ENCODE measurements at places on chromosomes 6 and 20.

- DNase-seq, result no peak
Observed at GRCh38 chr6:139081471-139081870, 52.9 kb downstream of the ABRACL start.

GRCh38 chr6:109295109-109295773 lies 87.0 kb downstream of the CD164 start:
- DNase-seq, result no peak

DNA sequence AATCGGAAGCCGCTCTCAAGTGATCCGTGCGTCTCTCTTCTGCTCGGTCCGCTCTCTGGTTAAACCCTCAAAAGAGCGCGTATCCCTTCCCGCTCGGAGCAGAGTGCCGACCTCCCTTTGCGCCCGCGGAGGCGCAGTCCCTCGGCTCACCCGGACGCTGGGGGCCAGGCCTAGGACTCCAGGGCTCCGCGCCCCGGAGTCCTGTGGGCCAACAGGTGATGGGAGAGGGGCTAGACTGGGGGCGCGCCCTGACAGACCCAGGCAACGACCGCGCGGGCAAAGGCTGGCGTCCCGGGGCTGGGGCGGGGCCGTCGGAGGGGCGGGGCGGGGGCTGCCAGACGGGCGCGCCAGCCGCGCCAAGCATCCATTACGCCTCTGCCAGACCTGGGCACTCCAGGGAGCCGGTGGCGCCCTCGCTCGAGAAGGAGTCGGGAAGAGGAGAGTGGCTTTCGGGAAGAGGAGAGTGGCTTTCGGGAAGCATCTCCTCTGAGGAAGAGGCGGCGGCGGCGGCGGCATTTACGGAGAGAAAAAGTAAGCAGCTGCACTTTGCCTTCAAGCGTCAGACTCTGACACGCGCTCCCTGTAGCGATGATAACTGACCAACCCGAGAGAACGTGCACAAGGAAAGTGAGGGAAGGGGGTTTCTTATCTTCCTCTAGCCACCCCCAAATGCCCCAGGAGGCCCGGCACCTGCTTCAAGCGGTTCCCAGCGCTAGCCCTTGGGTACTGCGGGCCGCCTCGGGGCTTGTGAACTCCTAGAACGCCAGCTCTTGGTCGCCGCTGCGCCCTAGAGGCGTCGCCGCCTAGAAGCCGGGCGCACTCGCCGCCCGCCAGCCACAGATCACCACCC lies 2.6 kb downstream of the EPHA7 start:
- no peak for DNase-seq

GRCh38 chr20:43789593-43789992 lies 62.8 kb upstream of the GTSF1L start:
- DNase-seq, result no peak

DNA sequence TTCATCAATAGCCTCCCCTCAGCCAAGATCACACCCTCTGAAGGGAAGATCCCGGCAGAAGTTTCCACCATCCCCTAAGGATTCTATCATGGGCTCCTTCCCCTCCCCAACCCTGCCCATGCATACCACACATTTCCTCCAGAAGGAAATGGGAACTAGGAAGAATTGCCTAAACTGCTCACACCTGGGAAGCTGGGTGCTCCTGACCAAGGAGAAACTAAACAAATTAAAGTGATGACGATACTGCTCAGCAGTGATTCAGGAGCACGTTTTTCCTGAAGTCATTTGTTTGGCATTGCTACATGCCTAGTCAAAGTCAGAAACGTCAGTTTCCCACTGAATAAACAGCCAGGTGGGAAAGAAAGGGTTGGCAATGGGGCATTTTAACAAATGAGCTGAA lies 136.1 kb upstream of the CDYL start:
- no peak for DNase-seq

- no peak for DNase-seq
Observed at GRCh38 chr6:11815231-11815630, 36.6 kb upstream of the ADTRP start.

GRCh38 chr20:45223136-45223535 lies 2.0 kb downstream of the SEMG2 start:
- DNase-seq, result no peak

DNA sequence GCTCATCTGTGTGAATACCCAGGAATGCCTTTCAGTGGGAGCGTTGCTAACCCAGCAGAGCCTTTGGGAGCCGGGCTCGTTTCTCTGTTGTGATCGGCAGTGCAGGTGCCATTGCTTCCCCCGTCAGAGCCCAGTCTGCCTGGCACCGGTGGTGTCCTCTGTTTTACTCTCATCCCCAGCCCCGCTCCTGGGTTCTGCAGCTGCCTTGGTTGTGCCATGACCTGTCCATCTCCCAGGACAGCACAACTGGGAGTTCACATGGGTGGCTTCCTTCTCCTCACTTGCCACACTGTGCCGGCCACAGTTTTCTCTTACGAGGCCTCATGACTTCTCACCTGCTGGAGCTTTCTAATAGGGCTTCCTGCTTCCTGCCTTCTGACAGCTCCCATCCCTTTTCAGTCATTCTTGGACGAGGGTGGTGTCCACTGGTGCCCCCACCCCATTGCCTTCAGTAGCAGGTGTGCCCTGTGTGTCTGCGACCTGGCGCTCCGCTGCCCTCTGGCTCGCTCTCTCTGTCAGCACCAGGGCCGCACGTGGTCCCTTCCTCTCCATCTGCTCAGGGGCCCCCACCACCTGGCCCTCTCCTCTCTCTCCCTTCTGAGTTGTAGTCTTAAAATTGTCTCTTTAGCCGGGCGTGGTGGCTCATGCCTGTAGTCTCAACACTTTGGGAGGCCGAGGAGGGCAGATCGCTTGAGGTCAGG lies 110.9 kb downstream of the RPP40 start:
- DNase-seq, result no peak

DNA sequence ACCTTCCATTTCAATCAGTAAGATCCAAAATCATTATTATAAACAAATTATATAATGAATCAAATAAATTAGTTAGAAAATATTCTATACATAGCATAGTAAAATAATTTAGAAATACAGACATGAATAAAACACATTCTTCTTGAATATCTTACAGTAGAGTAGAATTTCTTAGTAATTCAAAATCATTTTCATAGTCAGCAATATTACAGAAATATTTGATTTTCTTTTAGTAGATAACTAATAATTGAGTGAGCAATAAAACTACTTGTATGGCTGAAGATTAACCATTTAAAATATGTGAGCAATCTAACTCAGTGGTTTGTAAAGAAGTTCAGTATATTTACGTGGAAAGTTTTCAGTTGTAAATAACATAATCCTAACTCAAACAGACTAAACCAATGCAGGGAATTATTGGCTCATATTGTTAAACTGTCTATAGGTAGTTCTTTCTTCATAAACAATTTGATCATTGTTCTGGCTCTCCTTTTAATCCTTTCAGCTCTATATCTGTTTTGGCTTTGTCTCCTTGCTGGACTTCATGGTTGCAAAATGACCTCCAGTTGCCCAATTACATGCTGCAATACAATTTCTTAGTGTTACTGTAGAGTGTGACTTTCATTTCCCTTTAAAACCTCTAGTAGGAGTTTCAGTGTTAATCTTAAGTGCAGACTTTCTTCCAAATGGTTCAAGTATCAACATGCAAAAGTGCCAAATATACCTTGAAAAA lies 307.5 kb downstream of the EYS start:
- DNase-seq, result no peak

DNA sequence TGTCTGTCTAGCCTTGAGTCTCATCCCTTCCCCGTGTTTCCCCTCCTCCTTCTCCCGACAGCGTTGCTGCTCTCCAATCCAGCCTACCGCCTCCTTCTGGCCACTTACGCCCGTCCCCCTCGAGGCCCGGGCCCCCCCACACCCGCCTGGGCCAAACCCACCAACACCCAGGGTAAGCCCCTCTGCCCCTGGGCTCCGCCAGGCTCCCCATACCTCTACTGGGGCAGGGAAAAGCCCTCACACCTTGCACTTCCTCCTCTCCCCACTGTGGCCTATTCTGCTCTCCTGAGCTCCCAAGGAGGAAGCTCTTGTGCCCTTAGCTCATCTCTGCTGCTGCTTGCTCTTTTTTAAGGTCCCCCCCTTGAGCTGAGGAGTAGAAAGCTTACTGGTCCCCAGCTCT lies 11.0 kb downstream of the DDR1 start:
- DNase-seq, result no peak

DNA sequence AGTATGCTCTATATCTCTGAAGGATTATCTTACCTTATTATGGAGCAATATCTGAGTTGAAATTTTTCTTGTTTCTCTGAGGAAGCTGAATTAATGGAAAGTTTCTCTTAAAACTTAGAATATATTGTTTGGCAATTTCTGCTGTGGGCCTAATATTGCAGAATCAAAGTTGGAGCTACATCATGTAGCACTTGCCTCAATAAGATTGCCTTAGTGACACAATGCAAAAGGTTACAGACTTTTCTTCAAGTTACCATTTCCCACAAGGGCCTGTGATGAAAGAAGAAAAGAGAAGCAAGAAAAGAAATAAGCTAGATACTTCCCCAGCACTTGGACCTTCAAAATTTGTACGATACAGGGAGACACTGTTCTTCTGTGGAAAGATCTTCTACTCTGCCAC lies 151.2 kb downstream of the SOBP start:
- no peak for DNase-seq

DNA sequence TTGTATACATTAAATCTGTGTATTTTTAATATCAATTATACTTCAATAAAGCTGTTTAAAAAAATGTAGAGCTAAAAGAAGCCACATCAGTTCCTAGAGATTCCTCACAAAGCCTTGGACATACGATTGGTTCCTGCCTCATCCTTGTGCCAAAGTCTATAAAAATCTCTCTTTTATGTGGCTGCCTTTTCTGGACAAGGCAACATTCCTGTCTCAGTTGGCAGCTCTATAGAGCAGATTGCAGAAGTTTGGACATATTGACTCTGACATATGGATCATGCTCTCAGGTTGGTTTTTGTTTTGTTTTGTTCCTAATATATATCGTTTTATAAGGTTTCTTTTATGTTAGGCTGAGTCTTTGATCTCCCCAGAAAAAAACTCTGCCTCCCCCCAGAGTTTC lies 148.9 kb downstream of the MAFB start:
- no peak for DNase-seq

DNA sequence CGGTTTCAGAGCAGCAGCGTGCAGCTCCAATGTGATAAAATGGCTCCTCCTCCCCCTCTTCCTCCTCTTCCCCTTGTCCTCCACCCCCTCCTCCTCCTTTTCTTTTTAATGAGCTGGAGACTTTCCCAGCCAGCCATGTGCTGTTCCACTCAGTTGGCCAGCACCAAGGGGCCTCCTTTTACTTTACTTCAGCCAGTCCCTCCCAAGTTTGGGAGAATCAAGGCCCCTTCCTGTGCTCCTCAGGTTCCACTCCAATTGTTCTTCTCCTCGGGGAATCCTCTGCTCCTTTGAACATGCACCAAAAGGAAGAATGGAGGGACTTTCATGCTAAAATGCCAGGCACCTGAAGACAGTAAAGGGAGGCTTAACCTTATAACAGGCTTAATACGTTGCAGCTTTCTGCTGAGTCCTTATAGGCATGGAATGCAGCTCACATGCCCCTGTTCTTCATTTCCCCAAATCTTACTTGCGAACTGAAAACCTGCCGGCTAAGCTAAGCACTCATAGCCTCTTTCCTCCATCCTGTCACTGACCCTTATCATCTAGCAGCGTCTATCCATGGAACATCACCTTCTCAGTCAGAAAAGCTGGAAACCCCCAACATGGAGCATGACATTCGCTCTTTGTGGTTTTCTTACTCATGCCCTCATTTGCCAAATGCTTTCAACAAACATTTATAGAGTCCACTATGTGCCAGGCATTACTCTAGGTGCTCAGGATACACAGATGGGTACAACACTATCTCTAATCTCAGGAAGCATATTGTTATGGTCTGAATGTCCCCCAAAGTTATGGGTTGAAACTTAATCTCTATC lies 170.6 kb downstream of the PHACTR1 start:
- DNase-seq, result no peak

DNA sequence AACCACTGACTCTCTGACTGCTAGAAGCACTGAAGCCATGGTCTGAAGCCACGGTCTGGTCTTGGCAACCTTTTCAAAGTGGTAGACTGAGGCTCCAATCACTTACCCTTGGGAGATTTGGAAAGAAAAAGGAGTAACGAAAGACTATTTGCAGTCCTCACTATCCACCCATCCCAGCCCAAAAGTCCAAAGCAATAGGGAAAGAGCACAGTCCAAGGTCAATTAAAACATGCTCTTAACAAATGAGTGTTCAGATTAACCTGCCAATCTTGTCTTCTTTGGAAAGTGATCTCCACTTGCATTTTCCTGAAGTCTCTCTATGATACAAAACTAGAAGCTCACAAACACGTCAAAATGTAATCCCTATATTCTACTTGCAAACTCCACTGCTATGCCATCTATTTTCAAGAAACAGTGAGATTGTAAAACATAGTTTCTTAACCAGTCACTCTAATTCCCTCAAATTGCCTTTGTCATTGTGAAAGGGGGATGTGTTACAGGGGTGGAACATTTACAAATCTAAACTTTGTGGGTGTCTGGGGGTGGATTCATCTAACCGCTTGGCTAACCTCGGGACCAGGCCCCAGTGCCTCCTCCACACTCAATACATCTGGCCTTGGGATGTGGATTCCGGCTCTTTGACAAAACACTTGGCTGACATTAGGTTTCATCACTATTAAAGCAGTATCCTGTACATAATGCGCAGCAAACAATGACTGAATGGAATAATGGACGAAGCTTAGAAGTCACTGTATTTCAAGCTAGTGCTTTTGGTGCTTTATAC lies 56.4 kb downstream of the B4GALT5 start:
- DNase-seq, result no peak

DNA sequence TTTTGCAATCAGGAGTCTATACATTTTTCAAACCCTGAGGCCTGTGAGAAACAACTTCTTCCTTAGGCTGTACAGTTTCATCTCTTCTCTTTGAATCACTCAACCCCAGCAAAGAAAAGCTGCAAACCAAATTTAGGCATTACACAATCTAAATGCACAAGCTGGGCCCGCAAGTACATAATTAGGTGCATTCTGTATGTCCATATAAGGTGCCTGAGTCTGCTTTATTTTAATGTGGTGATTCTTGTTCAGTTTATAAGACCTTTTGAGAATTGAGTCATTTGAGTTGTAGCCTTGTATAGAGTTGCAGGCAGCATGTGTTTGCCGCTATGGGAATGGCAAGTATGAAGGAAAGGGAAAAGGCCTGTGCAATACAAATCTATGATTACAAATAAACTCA lies 709.6 kb upstream of the MARCKS start:
- no peak for DNase-seq

- no peak for DNase-seq
Observed at GRCh38 chr6:113351173-113351834, 505.8 kb upstream of the MARCKS start.

DNA sequence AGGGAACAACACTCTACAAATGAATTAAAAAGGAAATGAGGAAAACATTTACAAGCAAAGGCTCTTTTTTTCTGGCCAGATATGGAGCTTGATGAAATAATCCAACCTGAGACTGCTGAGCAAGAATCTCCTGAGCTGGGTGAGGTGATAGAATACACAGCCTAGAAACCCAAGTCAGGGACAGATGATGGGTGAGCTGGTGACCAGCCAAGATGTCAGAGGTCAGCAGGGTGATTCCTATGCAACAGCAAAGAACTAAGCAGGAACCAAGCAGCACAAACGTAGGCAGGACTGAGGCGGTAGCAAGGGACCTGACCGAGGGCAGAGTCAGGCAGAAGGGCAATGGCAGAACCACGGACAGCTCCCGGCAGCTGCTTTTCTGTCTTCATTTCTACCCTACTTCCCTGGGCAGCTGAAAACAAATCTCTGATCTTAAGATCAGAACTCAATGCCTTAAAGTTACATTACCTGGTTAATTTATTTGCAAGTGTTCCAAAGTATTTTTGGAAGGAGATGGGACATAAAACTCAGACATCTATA lies 75.1 kb downstream of the CDC40 start:
- DNase-seq, result peak; percentile 0
